ENCODE measurements at places on chromosomes 13 and 19.

DNA sequence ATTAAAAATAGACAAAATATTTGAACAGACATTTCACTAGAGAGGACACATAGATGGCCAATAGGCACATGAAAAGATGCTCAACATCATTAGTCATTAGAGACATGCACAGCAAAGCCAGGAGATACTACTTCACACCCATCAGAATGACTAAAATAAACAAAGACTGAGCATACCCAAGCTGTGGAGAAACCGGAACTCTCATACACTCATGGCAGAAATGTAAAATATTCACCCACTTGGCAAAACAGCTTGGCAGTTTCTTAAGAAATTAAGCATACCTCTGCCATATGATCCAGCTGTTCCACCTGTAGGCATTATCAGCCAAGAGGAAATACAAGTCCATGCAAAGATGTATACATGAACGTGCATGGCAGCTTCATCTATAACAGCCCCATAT lies 213.4 kb downstream of the TSHZ3 start:
- no peak for DNase-seq

- DNase-seq: no peak
Measured at GRCh38 chr13:27211771-27212364, 39.5 kb upstream of the RPL21 start.

DNA sequence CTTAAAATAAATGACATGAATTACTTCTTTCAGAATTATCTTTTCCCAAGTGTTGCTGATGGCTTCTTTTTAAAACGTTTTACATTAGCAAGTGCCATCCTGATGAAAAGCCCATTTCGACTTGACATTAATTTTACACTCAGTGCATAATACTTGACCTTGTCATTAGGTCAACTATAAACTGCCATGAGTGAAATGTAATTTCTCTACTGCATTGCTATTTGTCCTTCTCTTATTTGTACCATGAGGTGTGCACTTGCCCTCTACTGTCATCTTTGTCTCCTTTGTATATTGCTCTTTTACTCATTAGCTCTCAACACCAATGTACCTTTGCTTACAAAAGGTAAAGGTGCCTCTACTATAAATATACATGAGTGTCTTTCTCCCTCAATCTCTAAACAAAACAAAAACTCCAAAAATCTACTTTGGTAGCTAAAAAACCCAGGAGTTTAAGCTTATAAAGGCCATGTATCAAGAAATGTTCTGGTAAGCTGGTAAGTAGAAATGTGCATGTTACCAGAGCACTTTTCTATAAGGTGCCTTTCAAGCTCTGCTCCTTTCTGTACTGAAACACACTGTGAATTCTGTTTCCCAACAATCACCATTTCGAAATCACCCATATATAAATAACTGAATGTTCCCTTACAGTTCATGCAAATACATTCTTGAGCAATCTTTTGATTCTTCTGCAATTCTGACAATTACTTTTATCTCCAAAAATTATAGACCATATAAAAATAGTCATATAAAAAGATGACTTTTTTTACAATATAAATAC lies 351.4 kb downstream of the SLITRK5 start:
- no peak for DNase-seq

GRCh38 chr13:59301174-59301567 lies 862.6 kb downstream of the DIAPH3 start:
- DNase-seq: no peak

DNA sequence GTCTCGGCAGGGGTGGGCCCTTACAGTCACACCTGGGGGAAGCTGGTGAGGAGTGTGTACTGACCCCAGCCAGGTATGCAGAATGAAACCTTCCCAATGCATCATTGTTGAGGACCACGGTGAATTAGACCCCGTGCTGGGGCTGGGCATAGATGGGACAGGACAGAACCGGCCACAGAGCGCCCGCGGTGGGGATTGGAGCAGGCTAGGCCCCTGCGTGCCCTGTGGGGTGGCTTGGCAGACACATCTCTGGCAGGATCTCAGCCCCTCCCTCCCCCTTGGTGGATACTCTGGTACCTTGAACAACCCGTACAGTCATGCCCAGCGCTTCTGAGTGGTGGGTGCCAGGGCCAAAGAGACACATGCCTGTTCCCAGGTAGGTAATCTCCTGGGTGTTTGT lies 200.6 kb downstream of the TEX29 start:
- DNase-seq: no peak

DNA sequence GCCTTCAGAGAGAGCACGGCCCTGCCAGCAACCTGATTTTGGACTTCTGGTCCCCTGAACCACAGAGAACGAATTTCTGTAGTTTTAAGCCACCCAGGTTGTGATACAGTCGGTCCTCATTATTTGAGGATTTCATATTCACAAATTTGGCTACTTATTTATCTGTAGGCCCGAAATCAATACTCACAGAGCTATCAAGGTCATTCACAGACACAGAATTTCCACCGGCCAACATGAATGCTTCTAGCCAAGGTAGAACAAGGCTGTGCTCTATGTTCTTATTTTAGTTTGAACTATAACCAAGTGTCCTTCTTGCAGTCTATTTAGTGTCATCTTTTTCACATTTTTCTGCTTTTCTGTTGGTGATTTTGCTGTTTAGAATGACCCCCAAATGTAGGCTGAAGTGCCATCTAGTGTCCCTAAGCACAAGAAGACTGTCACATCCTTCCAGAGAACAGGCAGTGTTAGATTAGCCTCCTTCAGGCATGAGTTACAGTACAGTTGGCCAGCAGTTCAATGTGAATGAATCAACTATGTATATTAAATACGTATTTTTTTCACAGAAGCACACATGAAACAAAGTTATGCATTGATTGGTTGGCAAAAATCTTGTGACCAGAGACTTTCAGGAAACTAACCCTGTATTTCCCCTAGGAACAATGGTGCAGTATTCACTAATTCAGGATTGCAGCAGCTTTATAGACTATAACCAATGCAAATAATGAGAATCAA lies 63.5 kb downstream of the C13orf42 start:
- DNase-seq: no peak

DNA sequence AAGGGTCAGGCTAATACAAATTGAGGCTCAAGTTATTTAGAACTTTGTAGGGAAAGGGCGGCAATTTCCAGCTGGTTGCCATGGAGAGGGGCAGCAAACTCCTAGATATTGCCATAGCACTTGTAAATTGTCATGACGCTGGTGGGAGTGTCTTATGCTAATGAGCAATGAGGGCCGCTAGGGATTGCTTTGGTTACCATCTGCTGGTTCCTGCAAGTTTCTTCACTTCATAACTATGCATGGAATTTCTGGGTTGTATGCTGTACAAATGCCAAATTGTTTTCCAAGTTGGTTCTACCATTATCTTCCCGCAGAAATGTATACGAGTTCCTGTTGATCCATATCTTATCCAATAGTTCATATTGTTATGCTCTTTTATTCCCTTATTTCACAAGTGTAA lies 1339.4 kb downstream of the EFNB2 start:
- DNase-seq: no peak

DNA sequence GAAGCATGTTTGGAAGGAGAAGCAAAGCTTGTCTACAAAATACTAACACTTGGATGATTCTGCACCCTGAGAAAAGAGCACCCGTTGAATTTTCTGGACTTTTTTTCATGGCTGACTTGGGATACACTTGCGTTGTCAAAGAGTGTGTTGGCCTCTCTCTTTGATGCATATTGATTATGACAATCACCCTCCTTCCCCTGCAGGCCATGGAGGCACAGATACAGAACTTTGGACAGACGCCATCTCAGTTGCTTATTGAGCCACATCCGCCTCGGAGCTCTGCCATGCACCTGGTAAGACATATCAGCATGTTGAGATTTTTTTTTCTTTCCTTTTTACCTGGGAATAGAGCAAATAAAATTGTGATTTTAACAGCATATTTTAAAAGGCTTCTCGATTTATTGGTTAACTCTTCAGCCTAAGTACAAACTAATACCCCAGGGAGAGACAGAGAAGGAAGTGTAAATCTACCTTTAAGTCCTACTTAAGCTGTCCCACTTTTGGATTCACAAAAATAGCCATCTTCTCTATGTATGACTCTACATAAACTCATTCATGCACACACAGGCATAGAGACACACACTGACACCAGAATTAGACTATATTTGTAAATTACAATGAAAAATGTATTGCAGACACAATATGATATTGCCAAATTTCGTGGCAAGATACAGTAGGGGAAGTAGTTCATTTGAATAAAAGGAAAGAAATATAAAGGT lies 169.7 kb upstream of the MAB21L1 start:
- no peak for DNase-seq

GRCh38 chr13:26246154-26246553 lies 7.8 kb upstream of the CDK8 start:
- no peak for DNase-seq

GRCh38 chr19:34075661-34076091 lies 96.6 kb upstream of the LSM14A start:
- no peak for DNase-seq

DNA sequence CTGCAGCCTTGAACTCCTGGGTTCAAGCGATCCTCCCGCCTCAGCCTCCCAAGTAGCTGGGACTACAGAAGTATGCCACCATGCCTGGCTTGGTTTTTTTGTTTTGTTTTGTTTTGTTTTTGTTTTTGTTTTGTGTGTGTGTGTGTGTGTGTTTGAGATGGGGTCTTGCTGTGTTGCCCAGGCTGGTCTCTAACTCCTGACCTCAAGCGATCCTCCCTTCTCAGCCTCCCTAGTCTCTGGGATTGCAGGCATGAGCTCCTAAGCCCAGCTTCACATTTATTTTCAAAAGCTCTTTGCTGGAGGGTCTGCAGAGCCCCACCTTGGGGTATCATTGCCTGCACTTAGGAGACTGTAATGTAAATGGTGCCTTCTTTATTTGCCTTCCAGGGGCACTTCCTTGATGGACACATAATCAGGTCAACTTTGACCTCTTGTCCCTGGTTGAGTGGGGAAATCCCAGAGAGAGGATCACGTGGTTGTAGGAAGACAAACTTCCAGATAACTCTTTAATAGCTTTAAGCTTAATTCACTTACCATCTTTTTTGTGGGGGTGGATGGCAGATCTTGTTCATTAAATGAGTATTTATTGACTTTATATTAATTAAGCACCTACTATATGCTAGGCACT lies 72.9 kb upstream of the NPAS1 start:
- DNase-seq: no peak

DNA sequence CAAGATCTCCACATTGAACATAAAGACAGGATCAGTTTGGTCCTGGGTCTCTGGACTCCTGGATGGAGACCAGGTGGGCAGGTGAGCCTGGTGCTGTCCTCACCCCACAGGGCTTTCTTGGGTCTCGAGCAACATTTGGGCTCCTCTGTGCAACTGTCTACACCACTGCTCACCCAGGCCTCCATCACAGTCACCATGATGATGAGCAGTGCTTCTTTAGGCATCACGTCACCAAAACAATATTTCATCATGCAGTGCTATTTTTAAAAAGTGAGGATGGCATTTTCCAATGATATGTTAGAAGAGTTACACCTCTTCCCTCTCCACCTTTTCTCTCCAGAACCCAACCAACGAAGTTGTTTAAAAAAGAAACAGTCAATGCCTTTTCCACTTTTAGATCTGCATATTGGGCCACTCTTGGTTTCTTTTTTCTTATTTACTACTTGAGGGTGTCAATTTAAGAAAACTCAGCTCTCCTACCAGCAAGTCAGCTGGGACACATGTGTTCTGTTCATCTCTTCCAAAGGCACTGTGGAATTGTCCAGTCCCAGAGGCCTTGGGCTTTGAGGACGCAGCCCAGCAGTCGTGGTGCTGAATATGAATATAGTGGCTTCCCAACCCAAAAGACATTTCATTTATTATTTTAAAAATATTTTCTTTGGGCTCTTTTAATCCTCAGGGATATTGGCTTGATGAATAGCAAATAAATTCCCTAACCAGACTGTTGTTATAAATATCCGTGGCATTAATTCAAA lies 405.7 kb downstream of the KCNRG start:
- no peak for DNase-seq

- DNase-seq: no peak
Measured at GRCh38 chr13:23146006-23146405, 34.8 kb upstream of the SGCG start.

- no peak for DNase-seq
Measured at GRCh38 chr13:46516599-46517338, 36.2 kb upstream of the LRCH1 start.

- DNase-seq: no peak
Measured at GRCh38 chr19:42277821-42278451, 8.9 kb downstream of the CIC start.

GRCh38 chr13:46211116-46211482 lies 629 bp upstream of the LRRC63 start:
- peak; percentile 22 for DNase-seq
